ENCODE measurements at places on chromosomes 3 and 15.

GRCh38 chr3:192057261-192057660 lies 596.3 kb downstream of the PYDC2 start:
- DNase-seq: no peak

GRCh38 chr3:143410259-143410658 lies 290.7 kb downstream of the CHST2 start:
- DNase-seq: no peak

GRCh38 chr3:150348500-150348899 lies 59.6 kb upstream of the TSC22D2 start:
- DNase-seq: no peak

GRCh38 chr3:99709686-99710085 lies 71.3 kb downstream of the COL8A1 start:
- no peak for DNase-seq

- no peak for DNase-seq
Measured at GRCh38 chr3:133137042-133137996, 99.1 kb downstream of the TMEM108 start.

DNA sequence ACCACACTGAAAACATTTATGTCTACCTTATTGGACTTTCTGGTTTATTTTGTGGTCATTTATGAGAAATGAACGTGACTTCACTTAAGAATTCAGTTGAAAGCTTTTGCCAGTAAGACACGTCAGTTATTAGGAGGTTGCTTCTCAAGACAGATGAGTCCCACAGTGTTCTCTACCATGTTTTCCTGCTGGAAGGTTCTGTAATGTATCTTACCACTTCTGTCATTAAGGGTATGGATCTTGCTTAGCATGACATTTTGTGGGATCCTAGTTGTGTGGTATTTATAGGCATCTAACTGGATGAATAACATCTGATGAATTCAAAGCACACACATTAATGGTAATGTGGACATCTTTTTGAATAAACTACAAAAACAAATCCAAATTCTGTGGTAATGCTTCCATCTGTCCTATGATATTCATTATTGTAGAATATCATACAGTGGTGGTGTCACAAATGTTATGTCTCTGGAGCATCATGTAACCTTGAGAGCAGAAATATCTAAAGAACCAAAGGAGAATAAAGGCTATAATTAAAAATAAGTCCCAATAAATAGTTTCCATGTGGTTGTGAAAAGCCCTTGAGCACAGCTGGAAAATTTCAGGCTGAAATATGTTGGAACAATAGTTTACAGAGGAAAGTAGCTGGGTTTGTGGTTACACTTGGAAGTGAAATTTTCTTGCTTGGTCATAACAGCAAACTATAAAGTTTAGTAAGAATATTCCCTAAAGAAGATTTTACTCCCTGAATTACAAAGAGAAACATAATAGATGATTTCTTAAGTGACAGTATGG lies 61.5 kb downstream of the C3orf38 start:
- no peak for DNase-seq
